ENCODE measurements at places on chromosomes 16 and 17.

DNA sequence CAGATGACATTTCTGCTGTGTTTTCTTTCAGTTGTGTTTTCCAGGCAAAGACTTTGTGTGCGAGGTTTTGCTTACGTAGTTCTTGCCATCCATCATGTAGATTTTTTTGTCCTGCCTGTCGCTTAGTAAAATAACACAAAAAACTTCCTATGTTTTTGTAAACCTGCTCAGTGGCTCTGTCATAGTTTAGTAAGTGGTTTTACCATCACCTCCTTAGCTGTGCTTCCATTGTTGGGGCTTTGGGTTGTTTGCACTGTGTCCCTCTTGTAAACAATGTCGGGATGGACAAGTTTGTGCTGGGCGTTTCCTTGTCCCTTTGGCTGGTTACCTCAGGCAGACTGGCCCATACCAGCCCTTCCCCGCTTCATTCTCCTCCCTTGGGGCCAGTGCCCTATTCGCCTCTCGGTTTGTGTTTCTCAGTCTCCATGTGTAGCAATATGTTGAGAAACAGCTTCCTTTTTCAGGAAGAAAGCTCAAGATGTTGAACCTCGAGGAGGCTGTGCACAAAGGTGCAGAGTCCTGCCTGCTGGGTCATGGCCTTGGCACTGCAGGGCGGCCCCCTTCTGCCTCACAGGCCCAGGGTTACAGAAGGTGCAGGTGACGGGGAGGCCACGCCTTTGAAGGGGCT is 74.6 kb downstream of the KSR1 start:
- no peak for DNase-seq

DNA sequence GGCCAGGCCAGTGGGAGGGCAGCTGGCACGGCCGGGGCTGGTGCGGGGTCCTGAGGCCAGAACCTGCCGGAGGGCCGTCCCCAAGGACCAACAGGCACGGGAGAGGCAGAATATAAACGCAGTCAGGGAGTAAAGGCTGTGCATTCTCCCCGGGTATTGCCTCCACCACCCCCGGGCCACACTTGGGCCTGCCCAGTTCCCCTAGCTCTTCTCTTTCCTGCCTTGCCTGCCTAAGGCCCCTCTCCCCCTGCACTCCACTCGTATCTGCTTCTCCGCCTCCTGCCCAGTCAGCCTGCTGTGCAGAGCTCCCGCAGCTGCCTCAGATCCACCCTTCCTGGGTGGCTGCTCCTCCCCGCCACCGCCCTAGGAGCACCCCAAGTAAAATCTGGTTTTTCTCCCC is 5.0 kb upstream of the RPH3AL start:
- DNase-seq, result no peak

DNA sequence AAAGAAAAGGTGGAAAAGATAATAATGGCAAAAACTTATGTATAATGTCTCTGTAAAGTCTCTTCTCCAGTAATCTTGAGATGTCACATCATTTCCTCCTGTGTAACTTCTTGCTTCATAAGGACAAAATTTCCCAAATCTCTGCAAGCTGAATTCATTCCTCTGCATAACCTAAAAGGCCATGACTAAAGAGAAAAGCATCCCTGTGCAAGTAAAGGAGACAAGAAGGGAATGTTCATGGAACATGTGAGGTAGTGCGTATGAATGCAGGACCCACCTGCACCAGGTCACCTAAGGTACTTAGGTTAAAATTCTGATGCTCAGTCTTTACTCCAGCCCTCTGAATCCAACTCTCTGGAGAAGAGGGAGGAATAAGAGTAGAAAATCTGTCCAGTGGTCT is 46.9 kb upstream of the NLK start:
- no peak for DNase-seq

- no peak for DNase-seq
Measured at GRCh38 chr17:83196366-83196765, 117.0 kb downstream of the METRNL start.

DNA sequence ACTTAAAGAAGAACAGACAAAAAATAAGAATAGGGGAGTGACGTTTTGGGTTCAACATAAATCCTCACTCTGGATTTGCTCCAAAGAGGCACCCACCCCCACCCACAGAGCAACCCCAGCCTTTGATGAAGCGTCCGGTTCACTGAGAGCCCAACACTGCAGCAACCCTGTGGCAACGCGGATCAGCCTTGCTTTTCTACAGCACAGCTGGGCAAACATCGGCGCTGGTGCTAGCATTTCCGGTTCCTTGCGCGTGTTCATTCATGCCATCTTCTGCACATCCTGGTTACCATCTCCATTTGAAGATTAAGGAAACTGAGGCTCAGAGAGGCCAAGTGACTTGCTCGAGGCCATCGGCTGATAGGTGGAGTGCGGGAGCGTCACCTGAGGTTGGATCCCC is 8.7 kb upstream of the GINS2 start:
- DNase-seq, result no peak
